ENCODE measurements at places on chromosomes 3 and 15. TPM values are rescaled to one million over a fixed set of nuclear protein-coding genes. Genes with fewer than 3 reads are reported as not detected.

ADPRH gene
- total RNA-seq = 19.3 TPM

DAPK2 gene
- 14.1 TPM for total RNA-seq

GRCh38 chr15:84985158-84985557, 3.5 kb downstream of the PDE8A start:
- peaks cover 3% of the 10 kb centered on the region for H3K36me3 ChIP-seq
- peaks cover 54% of the 10 kb centered on the region for H3K4me1 ChIP-seq
- no peak overlapping the region for H3K27ac ChIP-seq
- DNase-seq = no peak
- peaks cover 8% of the 10 kb centered on the region for H3K27me3 ChIP-seq

DNA sequence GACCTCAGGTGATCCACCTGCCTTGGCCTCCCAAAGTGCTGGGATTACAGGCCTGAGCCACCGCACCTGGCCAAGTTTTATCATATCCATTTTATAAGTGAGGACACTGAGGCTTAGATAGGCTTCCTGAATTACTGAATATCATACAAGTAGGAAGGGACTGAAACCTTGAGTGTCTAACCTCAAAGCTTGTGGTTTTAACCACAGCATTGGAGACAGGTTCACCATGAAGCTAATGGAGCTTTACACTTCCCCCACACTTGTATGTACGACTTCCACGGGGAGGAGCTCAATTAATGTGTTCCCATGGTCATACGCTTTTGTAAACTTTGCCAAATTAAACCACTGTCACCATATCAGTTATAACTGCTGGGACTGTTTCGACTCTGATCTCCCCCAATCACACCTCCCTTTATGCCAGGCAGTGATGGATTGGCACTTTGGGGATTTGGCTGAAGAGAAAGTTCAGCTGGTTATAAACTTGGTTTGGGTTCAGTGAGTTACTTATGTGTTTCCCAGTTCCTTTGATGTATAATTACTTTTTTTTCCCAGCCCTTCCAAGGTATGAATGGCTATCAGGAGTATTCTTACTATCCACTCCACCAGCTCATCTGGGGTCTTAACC, 38.4 kb upstream of the MEIS2 start:
- no peak for DNase-seq
- no peaks in the 10 kb centered on the region for H3K36me3 ChIP-seq
